CD4-positive, alpha-beta T cell treated with Interleukin-17A for 4 hours (primary cell): ENCODE measurements at places on chromosomes 6 and 20.

GRCh38 chr6:38207375-38207774, 387.8 kb downstream of the ZFAND3 start:
- no peak for DNase-seq

DNA sequence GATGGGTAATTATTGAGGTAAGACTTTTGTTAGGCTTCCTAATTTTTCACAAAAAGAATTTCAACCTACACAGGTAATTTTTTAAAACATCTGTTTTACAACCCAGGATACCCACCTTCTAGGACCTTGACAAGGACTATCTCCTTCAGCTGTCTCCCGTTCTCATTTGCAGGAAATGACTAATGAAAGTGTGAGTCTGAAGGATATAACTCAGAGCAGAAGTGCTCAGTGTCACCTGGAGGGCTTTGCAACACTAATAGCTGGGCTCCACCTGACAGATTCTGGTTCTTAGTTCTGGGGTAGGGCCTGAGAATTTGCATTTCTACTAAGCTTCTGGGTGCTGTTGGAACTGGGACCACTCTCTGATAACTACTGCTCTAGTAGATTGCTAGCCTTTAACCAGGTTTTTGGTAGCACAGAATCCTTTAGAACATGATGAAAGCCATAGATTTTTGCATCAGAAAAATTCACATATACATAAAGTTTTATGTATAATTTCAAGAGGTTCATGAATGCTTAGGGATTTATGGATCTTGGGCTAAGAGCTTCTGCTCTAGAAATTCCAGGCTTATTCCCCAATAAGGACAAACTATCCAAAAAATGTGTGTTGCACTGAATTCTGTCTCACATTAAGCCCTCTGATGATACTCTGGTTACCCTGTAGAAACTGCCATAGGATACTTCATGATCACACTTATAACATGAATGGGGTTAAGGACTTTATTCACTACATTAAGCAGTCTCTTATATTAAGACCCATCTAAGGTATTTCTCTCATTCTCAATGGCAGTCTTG, 30.3 kb downstream of the AK9 start:
- no peak for DNase-seq

DNA sequence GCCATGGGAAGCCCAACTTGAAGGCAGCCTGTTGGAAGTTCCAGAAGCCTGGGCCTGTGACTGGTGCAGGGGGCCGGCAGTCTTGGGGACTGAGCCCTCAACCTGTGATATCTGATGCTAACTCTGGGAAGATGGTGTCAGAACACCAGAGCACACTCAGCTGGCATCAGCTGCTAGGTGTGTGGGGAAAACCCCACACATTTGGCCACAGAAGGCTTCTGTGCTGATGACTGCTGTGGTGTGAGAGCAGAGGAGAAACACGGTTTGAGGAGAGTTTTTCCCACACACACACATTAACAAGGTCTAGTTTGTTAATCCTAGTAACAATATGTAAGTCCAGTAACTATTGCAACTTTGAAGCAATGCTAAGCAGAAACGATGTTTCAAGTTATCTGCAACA, 78.0 kb downstream of the PSMB1 start:
- no peak for DNase-seq

GRCh38 chr20:33964441-33964840, 29.3 kb upstream of the RALY start:
- no peak for DNase-seq

GRCh38 chr6:147806697-147807096, 298.2 kb downstream of the SAMD5 start:
- no peak for DNase-seq

- DNase-seq: no peak
Measured at GRCh38 chr6:36128793-36129192, 1.5 kb upstream of the MAPK13 start.

- no peak for DNase-seq
Measured at GRCh38 chr6:28486533-28486932, 29.1 kb downstream of the GPX6 start.

- no peak for DNase-seq
Measured at GRCh38 chr6:114364301-114364700, 21.5 kb upstream of the HS3ST5 start.
